ENCODE measurements at places on chromosomes 4 and X. TPM values are rescaled to one million over a fixed set of nuclear protein-coding genes. Genes with fewer than 3 reads are reported as not detected.
A peak's percentile ranks its signal among the peaks of the same experiment; 100 is the strongest.

- peak overlapping the region; percentile 34 for H3K27ac ChIP-seq
- H3K4me3 ChIP-seq, result no peak overlapping the region
- no peaks in the 10 kb centered on the region for H3K4me1 ChIP-seq
- DNase-seq, result no peak
Measured at GRCh38 chrX:6849716-6850414, 297.6 kb upstream of the STS start.

DNA sequence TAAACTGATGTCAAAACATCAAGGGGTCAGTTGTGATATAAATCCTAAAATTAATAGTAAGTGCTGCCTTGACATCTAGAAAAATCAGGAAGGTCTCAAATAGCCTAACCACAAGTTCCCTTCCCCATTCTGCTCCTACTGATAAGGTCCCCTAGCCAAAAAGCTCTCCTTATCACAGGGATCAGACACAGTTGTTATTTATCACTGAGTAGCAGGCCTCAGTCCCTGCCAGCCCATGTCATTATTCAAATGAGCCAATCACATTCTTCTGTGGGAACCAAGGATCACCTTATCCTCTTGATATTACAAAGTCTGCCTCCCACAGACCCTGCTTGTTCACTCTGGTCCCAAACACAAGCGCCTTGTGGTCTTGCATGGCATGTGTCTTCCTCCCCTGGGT, 23.3 kb upstream of the TMEM255A start:
- no peak for DNase-seq
- no peak overlapping the region for H3K4me3 ChIP-seq
- no peaks in the 10 kb centered on the region for H3K36me3 ChIP-seq

DNA sequence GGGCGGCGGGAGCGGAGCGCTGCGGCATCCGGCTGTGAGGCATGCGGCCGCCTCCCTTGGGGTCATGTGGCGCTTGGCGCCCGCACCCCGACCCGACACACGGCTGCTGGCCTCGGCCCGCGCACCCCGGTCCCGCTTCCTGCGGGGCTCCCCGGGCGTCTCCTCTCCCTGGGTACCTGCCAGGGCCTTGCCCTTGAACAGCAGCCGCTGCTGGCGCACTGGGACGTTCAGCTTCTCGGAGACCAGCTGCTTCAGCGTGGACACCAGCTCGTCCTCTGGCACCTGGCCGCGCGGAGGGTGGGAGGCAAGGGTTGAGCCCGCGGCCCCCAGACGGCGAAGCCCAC, 391 bp downstream of the UBL4A start:
- H3K36me3 ChIP-seq, result no peaks in the 10 kb centered on the region
- no peaks in the 10 kb centered on the region for H3K27me3 ChIP-seq
- no peaks in the 10 kb centered on the region for H3K4me1 ChIP-seq
- peak; percentile 68 for DNase-seq
- H3K27ac ChIP-seq, result no peak overlapping the region

DNA sequence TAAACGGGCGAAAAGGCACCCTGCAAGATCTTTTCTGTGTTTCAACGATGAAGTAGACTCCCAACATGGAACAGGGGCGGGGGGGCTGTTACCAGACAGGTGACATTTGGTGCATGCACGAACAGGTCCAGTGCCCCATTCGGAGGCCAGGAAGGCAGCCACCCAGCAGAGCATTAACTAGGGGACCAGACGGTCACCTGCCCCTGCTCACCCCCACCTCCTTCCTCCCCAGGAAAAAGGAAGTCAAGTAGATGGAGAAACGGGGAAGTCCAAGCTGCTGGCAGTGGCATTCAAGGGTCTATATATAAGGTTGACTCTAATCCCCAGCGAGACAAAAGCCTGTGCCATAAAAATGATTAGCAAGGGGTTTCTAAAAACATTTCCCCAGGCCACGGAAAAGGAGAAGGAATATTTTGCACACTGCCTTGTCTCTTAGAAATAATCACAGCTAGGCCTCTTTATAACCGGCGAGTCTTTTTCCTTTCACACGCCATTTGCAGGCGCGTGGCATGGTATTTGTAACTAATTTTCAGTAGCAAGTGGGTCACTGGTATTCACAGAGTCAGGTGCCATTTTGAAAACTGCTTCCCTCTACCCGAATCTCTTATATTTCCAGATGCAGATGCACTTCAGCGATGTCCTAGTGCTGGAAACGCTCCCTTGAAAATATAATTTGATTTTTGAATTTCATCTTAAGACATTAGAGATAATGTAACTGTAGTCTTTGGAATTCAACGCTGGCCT, 1.2 kb upstream of the TMSB4X start:
- H3K4me3 ChIP-seq, result peak overlapping the region; percentile 94
- peak overlapping the region; percentile 96 for H3K27ac ChIP-seq
- DNase-seq, result no peak
- peaks cover 6% of the 10 kb centered on the region for H3K27me3 ChIP-seq
- peaks cover 20% of the 10 kb centered on the region for H3K36me3 ChIP-seq

- DNase-seq, result no peak
- H3K27me3 ChIP-seq, result peaks cover 3% of the 10 kb centered on the region
- no peaks in the 10 kb centered on the region for H3K36me3 ChIP-seq
Measured at GRCh38 chr4:73902038-73902637, 32.9 kb downstream of the CXCL1 start.

DNA sequence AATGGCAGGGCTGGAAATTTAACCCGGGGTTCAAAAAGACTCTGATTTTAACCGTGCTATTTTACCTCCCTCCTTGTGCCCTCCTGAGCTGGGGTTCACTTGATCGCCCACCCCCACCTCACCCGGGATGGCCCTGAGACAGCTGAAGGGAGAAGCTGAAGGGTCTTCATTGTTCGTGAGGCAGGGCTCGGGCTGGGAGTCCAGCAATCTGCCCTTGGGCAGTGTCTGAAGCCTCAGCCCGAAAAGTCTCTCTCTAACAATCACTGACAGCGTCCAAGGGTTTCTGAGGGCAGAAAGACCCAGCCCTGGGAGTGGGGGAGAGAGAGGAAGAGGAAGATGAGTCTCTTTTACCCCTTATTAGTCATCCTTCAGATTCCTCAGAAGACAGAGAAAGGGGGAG, 39.4 kb upstream of the PHOX2B start:
- no peaks in the 10 kb centered on the region for H3K36me3 ChIP-seq
- peaks cover 38% of the 10 kb centered on the region for H3K27me3 ChIP-seq
- H3K27ac ChIP-seq, result no peak overlapping the region
- DNase-seq, result no peak

FANCB gene
- total RNA-seq, result 3.9 TPM
